ENCODE measurements at places on chromosomes 3 and 15.

DNA sequence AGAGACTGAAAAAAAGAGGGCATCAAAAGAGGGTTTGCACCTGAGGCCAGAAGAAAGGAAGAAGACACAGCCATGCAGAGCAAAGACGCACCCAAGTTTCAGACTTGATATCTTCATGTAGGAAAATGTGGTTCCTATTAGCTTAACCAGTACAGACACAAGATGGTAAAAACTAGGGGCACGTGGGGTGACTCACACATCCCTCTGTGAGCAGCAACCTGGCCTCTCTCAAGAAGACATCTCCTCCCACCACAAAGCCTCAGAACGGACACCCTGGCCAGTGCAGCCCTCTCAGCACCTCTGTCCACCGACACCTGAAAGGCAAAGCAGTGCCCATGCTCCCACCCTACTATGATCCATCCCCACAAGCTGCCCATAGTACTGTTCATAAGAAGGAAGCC is 33.3 kb downstream of the GLB1 start:
- no peak for DNase-seq

DNA sequence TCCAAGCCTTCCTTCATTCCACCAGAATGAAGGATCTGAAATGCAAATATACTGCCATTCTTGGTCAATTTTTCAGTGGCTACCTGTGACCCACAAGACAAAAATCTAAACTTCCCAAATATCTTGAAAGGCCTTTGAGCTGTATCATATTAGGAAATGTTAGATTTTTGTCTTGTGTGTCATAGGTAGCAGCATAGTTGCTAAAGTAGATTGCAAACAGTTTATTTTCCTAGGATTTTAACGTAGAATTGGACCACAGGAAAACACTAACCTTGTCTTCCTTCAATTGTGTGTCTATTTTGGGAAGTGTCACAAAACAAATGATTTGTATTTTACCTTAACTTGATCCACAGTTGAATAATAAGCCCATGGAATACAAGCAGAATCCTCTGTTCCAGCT is 42.4 kb downstream of the CP start:
- DNase-seq, result no peak

- peak; percentile 7 for DNase-seq
Observed at GRCh38 chr3:134406331-134407238, 32.3 kb upstream of the AMOTL2 start.

GRCh38 chr3:153249906-153250305 is 87.9 kb downstream of the RAP2B start:
- DNase-seq, result no peak

DNA sequence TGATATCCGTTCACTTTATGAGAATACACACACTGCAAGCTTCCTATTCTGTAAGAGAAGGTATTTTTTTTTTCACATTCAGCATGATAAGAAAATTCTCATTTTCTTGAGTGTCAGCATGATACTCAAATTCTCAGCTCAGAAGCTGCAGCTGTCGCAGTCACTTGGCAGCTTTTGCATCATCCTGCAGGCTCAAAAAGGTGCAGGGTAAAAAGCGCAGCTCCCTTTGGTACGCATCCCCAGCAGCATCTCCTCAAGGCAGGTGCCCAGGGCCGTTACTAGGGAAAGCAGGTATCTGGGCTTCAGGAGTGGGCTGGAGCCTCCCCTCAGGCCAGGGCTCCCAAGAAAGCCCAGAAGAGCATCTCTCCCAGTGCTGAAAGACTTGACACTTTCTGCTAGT is 22.3 kb downstream of the LNP1 start:
- DNase-seq, result no peak

GRCh38 chr3:31692751-31693150 is 160.0 kb downstream of the STT3B start:
- peak; percentile 15 for DNase-seq

DNA sequence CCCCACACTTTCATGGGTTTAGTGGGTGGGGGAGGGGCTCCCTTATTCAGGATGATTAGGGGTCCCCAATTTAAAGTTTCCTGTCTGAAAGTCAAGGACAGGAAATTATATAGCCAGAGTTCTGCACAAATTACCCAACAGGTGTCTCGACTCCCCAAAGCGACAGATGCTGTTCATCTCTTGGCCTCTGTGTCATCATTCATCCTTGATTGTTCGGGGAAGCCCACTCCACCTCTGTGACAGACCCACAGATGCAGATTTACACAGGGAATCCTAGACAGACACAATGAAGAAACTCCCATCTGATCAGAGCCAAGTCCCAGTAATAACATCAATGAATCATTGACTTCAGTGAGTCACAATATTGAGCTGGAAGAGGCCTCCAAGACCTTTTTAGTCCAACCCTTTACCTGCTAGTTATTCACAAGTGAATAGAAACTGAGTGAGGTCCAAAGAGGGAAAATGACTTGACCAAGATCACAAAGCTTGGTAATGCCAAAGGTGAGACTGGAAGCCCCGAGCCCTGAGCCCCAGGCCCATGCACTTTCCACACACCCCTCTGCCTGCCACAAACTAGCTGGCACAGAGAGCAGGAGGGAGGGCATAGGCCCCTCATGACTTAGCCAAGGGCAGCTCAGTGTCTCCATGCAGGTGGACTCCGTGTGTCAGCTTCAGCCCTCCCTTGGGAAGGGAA is 7.9 kb upstream of the SRP14 start:
- DNase-seq, result no peak

GRCh38 chr3:180870008-180870699 is 42.3 kb upstream of the FXR1 start:
- no peak for DNase-seq

GRCh38 chr3:31600431-31600830 is 67.7 kb downstream of the STT3B start:
- no peak for DNase-seq

- DNase-seq, result no peak
Observed at GRCh38 chr15:92466834-92467233, 73.2 kb downstream of the ST8SIA2 start.

DNA sequence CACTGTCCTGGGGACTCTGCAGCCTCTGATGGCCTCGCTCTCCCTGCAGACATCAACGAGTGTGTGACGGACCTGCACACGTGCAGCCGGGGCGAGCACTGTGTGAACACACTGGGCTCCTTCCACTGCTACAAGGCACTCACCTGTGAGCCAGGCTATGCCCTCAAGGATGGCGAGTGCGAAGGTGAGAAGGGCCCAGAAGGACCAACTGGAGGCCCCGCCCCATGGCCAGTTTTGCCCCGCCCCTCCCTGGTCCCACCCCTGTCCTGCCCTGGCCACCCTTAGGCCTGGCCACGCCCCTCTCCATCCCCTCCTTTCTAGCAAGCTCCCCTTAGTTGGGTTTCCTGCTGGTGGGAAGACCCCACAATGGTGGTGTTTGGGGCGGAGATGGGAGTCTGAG is 77.5 kb downstream of the FBLN2 start:
- DNase-seq, result no peak

GRCh38 chr3:72171946-72172345 is 387.0 kb upstream of the PROK2 start:
- no peak for DNase-seq

GRCh38 chr3:42177801-42178150 is 86.6 kb downstream of the TRAK1 start:
- no peak for DNase-seq

DNA sequence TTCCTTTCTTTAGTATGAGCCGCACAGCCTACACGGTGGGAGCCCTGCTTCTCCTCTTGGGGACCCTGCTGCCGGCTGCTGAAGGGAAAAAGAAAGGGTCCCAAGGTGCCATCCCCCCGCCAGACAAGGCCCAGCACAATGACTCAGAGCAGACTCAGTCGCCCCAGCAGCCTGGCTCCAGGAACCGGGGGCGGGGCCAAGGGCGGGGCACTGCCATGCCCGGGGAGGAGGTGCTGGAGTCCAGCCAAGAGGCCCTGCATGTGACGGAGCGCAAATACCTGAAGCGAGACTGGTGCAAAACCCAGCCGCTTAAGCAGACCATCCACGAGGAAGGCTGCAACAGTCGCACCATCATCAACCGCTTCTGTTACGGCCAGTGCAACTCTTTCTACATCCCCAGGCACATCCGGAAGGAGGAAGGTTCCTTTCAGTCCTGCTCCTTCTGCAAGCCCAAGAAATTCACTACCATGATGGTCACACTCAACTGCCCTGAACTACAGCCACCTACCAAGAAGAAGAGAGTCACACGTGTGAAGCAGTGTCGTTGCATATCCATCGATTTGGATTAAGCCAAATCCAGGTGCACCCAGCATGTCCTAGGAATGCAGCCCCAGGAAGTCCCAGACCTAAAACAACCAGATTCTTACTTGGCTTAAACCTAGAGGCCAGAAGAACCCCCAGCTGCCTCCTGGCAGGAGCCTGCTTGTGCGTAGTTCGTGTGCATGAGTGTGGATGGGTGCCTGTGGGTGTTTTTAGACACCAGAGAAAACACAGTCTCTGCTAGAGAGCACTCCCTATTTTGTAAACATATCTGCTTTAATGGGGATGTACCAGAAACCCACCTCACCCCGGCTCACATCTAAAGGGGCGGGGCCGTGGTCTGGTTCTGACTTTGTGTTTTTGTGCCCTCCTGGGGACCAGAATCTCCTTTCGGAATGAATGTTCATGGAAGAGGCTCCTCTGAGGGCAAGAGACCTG is 13.2 kb downstream of the GREM1 start:
- no peak for DNase-seq

- no peak for DNase-seq
Observed at GRCh38 chr3:73448041-73448440, 176.7 kb downstream of the PDZRN3 start.

GRCh38 chr3:140273542-140274195 is 338.7 kb downstream of the CLSTN2 start:
- no peak for DNase-seq

DNA sequence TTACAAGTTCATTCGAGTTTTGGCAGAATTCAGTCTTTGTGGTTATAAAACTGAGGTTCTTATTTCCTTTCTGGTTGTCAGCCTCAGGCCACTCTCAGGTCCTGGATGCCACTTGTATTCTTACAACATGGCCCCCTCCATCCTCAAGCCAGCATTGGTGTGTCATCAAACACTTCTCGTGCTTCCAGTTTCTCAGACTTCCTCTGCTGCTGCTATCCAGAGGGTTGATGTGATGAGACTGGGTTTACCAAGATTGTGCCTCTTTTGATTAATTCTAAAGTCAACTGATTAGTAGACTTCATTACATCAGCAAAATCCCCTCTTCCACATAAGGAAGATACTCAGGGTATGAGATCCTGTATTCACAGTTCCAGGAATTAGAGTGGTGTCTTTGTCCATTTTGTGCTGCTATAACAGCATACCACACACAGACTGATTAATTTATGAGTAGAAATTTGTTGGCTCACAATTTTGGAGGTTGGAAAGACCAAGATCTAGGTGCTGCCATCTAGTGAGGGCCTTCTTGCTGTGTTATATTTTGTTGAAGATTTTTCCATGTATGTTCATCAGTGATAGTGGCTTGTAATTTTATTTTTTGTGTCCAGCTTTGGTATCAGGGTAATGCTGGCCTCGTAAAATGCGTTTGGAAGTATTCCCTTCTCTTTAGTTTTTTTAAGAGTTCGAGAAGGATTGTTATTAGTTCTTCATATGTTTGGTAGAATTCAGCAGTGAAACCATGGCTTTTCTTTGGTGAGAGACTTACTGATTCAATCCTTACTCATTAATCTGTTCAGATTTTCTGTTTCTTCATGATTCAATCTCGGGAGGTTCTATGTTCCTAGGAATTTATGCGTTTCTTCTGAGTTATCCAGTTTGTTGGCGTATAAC is 11.1 kb downstream of the LRCH3 start:
- DNase-seq, result peak; percentile 56

DNA sequence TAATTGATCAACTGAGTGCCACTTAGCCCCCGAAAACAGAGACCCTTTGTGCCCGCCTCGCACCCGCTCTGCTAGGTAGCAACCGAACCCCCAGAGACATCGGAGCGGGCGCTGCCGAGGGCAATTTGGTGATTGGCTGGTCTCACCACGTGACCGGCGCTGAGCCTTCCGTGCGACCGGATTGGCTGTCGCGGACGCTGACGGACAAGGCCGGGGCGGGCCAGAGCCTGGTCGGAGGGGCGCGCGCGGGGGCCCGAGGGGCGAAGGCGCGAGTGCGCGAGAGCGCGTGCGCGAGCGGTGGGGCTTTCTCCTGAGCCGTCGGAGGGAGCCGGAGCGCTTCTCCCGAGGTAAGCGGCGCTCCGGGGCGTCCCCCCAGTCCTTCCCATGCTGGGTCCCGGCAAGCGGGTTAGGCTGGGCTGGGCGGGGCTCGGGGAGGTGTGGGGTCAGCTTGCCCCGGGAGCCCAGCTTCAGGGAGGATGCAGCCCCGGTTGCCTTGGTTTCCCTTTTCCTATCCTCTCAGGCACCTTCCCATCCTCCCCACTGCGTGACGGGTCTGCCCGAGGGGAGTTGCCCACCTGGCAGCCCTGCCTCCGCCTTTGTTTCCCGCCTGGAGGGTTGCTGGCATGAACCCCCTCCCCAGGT is at the start of gene TMEM108:
TSS of gene TMEM108 (plus strand) at position 303 of the 642 bp plus-strand sequence.
- no peak for DNase-seq

GRCh38 chr15:69862540-69862939 is 235.2 kb downstream of the TLE3 start:
- DNase-seq, result no peak

DNA sequence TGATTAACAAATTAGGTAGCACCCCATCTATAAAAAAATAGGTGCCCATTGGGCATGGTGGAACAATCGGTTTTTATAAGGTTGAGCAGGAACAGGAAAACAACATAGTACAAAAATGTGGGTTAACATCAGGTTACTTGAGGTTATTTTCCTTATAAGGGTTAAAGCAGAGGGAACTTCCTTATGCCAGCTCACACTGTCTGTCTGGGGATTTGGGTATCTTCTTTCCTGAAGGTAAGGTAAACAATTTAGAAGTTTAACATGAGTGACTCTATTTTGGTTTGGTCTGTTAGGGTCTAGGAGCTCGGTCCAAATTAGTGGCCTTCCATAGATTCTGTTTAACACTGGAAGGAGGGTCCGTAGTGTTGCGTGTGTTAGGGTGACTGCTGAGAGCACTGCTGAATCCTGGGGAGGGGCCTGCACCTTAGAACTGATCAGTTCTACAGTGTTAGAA is 14.7 kb downstream of the CHD2 start:
- peak; percentile 47 for DNase-seq

DNA sequence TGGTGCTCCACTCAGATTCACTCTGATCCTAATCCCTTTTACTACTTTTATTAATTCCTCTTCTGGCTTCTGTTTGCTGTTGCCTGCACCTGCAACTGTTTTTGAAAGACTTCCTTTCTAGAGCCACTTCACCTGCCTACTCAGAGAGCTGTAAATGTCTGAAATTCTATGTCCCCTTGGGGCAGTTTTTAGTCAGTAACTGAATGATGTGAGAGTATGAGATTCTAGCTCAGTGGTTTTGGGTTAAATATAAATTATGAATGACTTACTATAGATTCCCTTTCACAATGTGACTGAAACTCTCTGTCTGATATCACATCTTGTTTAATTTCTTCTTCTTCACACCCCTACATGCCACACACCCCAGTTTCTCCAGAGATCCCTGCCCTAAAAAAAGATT is 47.8 kb upstream of the LRRC3B start:
- no peak for DNase-seq

DNA sequence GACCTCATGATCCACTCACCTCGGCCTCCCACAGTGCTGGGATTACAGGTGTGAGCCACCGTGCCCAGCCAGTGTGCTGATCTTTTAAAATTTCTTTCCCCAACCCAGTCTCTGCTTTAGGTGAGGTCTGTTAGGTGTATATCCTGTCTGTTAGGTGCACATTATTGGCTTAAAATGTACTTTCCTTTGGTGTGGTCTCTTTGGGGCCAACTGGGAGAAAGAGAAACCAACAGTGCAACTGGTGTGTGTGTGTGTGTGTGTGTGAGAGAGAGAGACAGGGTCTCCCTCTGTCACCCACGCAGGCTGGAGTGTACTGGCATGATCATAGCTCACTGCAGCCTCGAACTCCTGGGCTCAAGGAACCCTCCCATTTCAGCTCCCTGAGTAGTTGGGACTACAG is 50.3 kb upstream of the GNB5 start:
- DNase-seq, result no peak
